ENCODE measurements at places on chromosomes 2 and 18.

DNA sequence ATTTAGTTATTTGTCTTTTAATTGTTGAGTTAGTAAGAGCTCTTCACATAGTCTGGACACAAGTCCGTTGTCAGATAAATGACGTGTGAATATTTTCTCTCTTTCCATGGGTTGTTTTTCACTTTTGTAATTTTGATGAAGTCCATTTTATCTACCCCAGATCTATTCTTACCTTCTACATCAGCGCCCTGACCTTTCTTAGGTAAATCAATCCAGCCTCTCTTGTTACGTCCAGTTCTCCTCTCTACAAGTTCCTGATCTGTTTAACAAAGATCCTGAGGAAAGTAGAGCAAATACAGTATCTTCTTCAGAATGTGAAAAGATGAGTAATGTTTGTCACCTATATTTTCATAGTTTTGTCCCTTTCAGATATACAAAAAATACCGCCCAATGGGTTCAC is 66.9 kb downstream of the MOGAT1 start:
- ATAC-seq, result no peak

GRCh38 chr18:6561016-6561415 is 146.3 kb upstream of the L3MBTL4 start:
- peak; percentile 4 for ATAC-seq

GRCh38 chr18:5159080-5159479 is 38.0 kb downstream of the AKAIN1 start:
- no peak for ATAC-seq

DNA sequence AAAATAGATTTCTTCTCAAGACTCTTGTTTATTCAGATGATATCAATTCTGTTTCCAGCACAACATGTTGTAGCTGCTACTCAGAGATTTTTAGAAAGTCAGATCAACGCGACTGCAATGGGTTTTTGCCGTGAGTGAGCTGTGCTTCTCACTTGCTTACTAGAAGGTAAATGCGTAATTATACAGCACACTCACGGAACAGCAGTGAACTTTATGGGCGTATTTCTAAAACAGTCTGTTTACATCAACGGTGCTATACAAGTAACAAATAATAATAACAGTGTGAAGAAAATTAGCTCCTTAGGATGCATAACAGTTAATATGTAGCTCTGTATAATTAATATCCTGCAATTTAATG is 533.6 kb downstream of the RNF144A start:
- ATAC-seq, result no peak

DNA sequence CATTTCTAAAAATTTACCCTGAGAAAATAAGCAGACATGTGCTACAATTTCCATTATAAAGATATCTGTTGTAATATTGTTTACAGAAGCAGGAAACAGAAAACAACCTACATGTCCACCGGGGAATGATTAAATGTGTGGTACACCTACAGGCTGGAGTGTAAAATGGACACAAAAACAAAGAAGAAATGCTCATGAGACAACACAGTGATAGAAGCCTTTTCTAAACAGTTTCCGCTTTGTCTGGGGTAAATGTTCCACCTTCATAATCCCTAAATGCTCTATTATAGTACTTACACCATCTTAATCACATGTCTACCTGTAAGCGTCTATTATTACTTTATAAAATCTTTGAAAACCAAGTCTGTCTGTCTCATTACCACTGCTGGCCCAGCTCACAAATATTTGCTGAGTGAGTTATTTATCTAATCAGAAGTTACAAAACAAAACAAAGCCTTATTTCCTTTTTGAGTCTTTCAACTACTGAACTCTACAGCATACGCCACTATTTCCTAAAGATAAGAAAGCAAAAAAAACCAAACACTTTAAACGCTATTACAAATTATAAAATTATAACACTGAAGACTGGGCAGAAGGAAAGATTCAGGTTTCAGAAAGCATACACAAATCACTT is 95.3 kb downstream of the PIGN start:
- no peak for ATAC-seq

DNA sequence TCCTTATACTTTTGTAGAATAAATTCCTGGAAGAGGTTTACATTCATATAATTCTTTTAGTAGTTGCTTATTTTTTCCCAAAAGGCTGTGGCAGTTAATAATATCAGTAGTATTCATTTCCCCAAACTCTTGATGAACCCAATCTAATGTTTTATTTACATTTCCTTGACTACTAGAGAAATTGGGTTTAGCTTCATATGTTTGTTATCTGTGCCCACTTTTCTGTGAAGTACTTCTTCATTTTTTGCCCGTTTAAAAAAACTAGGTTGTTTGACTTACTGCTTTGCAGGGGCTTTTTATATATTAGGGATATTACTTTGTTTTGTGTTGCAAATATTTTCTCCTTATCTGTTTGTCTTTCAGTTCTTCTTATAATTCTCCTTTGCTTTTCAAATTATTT is 17.2 kb downstream of the RALB start:
- no peak for ATAC-seq

- no peak for ATAC-seq
These were observed 634.8 kb upstream of the ZEB2 start for GRCh38 chr2:145154731-145155130.

DNA sequence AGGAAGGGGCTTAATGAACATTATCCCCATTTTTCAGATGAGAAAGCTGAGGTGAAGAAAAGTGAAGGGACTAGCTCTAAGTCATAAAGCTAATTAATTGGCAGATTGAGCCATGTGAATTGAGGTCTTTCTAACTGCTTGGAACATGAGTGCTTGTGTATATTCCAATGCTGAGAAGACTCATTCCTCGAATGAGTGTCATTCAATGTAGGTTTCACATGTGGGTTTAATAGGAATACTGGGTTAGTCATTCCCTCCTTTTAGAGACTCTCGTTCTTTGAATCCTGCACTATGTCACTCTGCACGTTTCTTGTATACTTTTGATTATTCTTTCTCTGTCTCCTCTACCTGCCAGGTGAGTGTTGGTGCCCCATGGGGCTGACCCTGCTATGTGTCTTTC is 218.2 kb downstream of the HRH4 start:
- ATAC-seq, result no peak

DNA sequence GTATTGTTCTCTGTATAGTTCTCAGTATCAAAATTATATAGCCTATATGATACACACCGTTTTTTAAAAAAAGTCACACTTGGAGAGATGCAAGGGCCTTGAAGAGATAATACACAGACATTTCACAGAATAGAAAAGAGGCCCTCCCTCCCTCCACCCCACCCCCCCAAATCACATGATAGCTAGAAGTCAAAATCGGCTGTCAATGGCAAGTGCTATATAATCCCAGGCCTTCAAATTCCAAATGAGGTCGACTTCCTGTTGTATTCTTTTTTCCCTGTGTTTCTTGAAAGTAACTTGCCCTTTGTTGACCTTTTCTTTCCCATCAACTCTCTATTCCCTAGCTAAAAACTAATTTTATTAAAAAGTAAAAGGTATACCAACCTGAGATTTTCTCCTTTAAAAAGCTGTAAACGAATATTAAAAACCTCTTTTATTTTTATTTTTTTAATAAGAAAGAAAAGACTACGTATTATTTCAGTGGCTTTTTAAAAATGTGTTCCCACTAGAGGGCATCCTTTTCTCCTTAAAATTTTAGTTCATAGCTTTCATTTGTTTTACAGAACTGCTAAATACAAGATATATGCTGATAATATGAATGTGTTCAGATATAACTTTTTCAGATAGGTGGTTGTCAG is 46.6 kb downstream of the KCMF1 start:
- no peak for ATAC-seq

GRCh38 chr2:241724259-241724974 is 10.0 kb upstream of the D2HGDH start:
- no peak for ATAC-seq

GRCh38 chr18:72995558-72995957 is 127.8 kb upstream of the NETO1 start:
- ATAC-seq, result no peak

GRCh38 chr2:209771474-209772289 is at the start of gene UNC80:
TSS of gene UNC80 (plus strand) at chr2:209771832. CDS start at chr2:209772073, 241 bp downstream.
- ATAC-seq, result peak; percentile 72

DNA sequence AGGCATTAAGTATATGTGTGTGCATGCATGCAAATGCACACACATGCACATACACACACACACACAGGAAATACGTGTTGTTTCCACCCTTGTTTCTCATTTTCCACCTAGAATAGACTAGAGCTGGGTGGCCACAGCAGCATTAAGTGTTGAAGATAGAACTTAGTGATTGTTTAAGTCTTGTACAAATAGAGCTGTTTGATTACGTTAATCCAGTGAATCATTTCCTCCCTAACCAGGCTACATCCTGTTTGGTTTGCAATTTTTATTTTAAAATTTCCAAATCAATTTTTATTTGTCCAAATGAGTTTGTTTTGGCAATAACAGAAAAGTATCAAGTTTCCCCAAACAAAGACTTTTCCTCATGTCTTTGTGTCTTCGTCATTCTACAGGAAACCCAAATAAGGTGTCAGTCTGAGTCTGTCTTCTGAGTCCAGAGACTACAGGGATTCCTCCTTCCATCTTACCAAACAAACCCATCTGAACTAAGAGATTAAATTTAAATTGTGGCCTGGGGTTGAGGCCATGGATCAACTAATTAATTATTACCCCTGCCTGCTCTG is 74.6 kb upstream of the GALNT5 start:
- ATAC-seq, result peak; percentile 72

DNA sequence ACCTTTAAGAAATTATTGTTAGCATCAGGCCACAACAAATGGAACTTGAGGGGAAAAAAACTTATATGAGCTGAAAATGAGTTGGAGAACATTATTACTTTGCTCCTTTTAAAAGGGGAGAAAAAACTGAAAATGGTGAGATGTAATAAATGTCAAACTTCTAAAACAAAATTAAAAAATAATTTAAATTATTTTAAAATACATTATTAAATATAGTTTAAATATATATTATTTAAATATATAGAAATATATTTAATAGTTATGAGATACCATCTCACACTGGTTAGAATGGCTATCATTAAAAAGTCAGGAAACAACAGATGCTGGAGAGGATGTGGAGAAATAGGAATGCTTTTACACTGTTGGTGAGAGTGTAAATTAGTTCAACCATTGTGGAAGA is 28.9 kb downstream of the RPIA start:
- ATAC-seq, result no peak

DNA sequence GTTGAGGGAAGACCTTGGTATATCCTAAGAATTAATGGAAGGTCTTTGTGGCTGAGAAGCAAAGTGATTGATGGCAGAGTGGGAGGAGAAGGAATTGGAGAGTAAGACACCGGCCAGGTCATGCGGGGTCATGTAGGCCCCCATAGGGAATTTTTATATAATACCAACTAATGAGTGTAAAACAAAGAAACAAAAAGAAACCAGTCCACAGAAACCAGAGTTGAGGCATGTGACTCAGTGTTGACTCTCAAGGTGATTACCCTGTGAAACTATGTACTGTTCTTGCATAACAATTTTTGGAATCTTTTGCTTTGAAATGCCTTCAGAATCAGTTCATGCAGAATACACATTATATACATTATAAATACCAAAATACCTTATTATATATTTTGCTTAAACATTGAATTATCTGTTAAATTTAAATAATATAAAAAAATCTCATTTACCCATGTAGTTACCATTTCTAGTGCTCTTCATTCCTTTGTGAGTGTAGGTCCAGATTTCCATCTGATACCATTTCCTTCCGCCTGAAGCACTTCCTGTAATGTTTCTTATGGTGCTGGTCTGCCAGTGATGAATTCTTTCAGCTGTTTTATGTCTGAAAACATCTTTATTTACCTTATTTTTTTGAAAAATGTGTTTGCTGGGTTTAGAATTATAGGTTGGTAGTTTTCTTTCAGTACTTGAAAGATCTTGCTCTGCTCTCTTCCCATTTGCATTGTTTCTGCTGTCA is 8.6 kb downstream of the CLIP4 start:
- no peak for ATAC-seq

DNA sequence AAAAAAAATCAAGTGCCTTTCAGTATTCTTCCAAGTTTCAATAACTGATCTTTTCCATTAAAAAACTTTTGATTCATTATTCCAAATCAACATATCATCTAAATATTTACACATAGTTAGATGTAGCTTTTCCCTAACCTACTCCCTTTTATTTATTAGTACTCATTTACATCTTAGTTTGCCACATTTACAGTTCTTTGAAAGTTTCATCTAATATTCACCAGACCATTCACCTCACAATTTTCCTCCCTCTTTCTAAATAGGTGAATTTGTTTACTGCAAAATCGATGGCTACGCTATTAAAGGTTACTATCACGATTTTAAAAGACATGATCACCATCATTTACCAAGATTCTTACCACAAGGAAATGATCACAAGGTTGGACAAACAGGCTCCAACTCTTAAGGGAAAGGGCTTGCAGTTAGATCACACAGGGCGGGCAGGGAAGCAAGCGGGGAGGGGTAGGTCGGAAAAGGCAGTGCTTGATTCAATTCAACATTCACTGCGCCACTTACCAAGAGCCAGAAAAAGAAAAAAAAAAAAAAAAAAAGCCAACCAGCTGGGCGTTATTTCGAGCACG is 654 bp upstream of the MARCHF7 start:
- ATAC-seq, result no peak

DNA sequence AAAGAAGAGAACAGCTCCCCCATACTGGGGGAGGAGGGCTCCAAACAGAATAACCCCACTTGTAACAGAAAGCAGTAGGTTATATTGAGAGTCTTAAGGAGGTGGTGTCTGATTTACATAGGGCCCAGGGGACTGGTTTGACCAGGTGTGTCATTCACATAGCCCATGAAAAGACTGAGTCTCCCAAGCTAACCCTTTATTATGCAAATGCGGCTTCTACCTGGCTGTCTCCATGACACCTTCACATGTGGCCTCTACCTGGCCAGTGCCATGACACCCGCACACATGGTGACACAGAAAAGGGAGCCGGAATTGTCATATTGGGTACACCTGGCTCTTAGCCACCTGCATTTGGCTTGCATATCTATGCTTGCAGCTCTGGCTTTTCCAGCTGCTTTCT is 1057.2 kb upstream of the PIK3C3 start:
- no peak for ATAC-seq

- ATAC-seq, result no peak
These were observed 191.4 kb upstream of the VRK2 start for GRCh38 chr2:57855212-57855611.

- ATAC-seq, result no peak
These were observed 687.4 kb upstream of the SYT4 start for GRCh38 chr18:43964666-43965065.

- ATAC-seq, result no peak
These were observed 298.5 kb downstream of the PAX3 start for GRCh38 chr2:222000326-222000725.

DNA sequence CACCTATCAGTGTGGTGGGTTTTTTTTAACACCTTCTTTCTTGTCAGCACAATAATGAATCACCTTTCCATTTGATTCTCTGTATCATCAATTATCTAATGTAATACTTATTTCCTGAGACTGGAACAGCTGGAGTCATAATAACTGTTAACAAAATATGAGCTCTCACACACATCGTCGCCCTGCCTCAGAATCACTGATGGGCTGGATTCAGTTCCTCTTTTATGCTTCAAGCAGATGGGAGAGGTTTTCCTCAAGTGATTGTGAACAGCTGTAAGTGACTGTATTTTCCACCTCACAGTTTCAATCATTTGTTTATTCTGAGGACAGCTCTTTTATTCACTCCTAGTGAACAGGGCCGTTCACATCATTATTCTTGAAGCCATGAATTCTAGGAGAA is 330.2 kb downstream of the DSC3 start:
- no peak for ATAC-seq

All from gastroesophageal sphincter (tissue), 4 donors.